ENCODE measurements at places on chromosomes 1 and 21. TPM values are rescaled to one million over a fixed set of nuclear protein-coding genes. Genes with fewer than 3 reads are reported as not detected.
A peak's percentile ranks its signal among the peaks of the same experiment; 100 is the strongest.

The TMCO4 gene
- 4.6 TPM for polyA plus RNA-seq

GRCh38 chr1:20194757-20195461 is 8.6 kb upstream of the PLA2G2C start:
- DNase-seq, result peak; percentile 53

The NCF2 gene
- polyA plus RNA-seq, result 4.9 TPM

- no peak for DNase-seq
Measured at GRCh38 chr1:60102267-60103061, 28.9 kb upstream of the C1orf87 start.

DNA sequence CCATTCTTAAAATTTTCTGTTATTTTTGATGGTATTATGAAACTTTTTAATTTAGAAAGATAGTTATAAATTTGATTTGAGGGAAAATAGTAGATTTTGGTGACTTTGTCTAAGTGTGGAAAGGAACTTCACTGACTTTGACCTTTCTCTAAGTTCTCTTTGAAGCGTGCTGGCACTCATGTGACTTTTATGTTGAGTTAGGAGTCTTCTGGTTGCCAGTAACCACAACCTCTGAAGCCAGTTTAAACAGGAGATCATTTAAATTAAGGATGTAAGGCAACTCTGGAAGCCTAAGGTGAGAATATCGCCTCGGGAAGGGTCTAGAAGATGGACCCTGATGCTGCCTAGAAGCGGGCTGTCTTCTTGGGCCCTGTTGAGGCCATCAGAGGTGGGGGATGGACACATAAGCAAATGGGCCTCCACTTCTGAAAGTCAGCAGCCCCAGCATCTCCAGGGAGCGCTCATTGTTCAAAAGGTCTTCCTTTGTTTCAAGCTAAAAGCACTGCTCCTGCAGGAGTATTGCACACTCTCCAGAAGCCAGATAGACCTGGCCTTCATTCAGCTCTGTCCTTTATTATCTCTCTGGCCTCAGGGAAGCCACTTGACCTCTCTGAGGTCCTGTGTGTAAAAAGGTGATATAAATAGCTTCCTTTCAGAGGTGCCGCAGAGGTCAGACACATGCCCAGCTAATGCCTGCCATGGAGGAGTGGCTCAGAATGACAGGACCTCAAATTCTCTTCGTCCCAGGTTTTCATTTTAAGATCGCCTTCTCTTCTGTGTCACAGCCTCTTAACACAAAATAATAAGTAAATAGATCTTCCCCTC is 5.1 kb upstream of the RCAN1 start:
- DNase-seq, result no peak

The TRIM58 gene
- not detected for polyA plus RNA-seq

The DMBX1 gene
- 1.7 TPM for polyA plus RNA-seq

DNA sequence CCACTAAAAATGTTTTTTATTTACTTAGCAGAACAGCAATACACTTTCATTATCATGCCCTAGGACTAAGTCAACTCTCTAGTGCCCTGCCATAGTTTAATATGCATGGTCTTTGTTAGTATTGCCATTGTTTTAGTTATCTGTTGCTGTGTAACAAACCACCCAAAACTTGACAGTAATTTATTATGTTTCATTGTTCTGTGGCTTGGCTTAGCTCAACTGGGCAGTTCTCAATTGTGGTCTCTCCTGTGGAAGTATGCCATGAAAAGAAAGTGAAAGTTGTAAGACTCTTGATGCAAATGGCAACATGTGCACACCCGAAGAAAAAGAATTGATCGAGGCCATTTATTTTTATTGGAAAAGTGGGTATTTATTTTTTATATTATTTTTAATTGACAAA is 206.3 kb upstream of the KCTD3 start:
- DNase-seq, result no peak

The NBPF14 gene
- polyA plus RNA-seq, result 6.2 TPM

- DNase-seq, result no peak
Measured at GRCh38 chr1:201890223-201890622, 1.5 kb downstream of the SHISA4 start.

- no peak for DNase-seq
Measured at GRCh38 chr1:1282998-1283397, 2.8 kb downstream of the SCNN1D start.

The KIF17 gene
- polyA plus RNA-seq, result 1.0 TPM

DNA sequence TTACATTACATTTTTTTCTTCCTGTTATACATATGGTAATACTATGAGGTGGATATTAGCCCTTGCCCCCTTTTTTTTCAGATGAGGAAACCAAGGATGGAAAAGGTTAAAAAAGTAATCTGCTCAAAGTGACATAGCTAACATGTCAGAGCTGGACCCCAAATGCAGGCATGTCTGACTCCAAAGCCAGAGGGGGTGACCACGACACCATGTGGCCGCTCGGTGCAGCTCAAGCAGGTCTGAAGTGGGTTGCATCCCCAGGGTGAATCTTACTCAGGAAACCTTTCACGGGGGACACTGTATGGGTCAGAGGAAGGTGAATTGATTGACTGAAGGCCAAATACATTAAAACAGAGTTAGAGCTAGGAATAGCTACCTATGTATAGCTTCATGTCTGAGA is 34.8 kb downstream of the CD34 start:
- no peak for DNase-seq

DNA sequence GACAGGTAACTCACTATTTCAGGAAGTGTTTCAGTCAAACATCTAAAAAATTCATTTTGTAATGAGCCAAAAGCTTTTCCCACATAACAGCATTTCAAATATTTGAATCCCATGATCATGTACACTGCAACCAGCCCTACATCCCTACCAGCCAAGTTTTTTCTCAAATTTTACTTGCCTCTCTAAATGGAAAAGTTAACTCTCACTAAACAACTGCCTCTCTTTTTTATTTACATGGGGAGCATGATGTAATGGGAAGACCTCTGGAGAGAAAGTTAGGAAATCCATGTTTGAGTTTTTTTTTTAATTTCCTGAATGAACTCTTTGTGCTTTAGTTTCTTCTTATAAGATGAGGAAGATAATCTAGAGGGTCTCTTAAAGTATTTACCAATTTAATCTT is 70.5 kb downstream of the TTLL7 start:
- DNase-seq, result no peak

DNA sequence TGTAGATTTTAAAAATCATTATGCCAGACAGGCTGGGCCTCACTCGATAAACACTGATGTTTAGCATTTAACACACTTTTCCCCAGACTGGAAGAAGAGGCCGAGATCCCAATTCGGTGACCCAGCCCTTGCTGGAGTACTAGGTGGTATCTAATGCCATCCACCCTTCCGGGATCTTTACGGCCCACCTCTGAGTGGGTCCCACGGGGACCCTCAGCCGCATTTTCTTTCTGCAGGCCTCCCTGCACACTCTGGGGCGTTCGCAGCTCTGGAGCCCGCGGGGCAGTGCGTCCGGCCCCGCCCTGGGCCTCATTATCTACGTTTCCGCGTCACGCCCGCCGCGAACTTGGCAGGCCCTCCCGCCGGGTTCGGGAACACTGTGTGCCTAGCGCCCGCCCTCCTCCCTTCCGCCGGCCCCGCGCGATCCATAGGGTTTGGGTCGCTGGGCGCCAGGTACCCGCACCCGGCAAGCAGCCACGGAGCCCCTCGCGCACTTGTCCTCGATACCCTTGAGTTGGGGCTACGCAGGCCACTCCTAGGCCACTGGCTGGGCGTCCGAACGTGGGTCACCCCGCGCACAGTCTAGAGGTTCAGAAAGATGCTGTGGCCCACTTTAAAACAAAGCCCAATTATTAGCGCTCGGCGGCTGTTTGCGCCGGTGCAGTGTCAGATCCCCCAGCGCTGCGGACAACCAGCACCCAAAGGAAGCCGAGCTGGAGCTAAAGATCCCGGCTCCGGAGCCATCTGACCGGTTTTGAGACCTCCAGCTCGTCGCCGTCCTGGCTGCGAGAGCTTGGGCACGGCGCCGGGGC is 950 bp upstream of the EVA1C start:
- no peak for DNase-seq

GRCh38 chr1:47205918-47206317 is 16.1 kb upstream of the PDZK1IP1 start:
- no peak for DNase-seq

DNA sequence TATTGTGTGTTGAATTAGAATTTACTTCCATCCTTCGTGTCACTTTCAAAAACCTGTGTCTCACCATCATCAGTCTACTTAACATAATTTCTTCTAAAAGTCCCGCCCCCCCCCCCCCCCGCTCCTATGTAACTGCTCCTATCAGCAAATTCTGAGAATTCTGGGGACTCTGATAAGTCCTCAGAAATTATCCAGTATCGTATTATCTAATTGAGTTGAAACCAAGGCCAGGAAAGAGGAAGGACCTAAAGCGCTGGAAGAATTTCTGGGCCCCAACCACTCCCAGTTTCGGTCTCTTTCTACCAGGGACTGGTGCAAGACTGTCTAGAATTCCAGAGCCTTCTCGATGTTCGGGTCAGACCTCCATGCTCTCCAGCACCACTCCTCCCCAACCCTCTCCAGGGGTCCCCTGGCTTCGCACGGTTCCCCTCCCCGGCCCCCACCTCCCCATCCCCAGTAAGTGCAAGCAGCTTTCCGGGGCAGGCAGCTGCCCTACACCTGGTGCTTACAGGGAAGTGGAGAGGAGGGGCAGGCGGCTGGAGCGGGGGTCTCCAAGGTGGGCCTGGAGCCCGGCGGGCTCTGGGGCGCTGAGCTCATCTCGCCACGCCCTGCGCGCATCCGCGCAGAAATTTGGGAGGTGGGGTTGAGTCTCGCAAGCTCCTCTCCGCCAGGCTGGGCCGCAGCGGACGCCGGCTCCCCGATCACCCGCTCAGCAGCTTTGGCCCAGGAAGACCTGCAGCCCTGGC is 16.0 kb upstream of the ZNF496 start:
- DNase-seq, result no peak

DNA sequence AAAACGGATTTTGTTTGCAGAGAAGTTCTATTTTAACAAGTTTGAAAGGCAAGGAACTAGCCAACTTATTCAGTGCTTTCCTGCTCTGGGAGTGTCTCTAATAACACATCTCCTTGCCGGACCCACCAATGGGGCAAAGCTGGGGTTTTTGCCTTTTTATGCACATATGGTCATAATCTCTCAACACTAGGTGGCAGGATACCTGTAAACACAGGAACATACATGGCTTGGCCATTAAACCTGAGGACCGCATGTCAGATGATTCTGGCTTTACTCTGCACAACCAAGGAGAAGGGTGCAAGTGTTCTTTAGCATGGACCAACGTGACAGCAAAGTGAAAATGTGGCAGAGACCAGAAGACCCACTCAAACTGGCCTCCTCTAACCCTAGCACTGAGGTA is 4.9 kb downstream of the TMEM9 start:
- DNase-seq, result peak; percentile 85

GRCh38 chr1:107870696-107871095 is 94.3 kb downstream of the VAV3 start:
- no peak for DNase-seq

- no peak for DNase-seq
Measured at GRCh38 chr21:42708107-42708506, 54.7 kb downstream of the PDE9A start.

- DNase-seq, result no peak
Measured at GRCh38 chr1:160352555-160352954, 9.4 kb downstream of the NCSTN start.

The SPAG17 gene
- polyA plus RNA-seq, result 0.13 TPM

DNA sequence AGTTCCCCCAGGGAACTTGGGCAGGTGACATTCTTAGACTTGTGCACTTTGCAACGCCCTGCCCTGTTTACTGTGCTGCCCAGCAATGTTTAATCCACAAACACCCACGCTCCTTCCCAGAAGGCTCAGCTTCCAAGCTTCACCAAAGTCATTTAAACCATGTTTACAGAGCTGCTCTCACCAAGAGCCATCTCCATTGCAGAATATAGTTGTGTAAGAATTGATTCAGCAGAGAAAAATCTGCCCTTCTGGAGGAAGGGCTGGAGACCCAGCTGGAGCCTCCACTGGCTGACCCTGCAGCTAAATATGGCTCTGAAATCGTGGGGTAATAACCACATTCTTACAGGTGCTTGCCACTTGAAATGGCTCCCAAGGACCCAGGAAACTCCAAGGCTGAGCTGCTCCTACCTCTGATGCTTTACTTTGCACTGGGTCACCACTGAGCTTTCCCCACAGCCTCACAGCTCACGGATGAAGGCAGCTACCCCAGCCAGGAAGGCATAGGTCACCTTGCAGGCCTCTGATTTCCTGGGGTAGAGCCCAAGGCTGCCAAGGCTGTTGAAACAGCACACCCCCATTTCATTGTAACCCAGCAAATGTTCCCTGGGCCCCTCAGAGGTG is 8.7 kb downstream of the CAPN2 start:
- peak; percentile 87 for DNase-seq

- DNase-seq, result no peak
Measured at GRCh38 chr1:37325509-37326437, 148.6 kb upstream of the ZC3H12A start.

- peak; percentile 66 for DNase-seq
Measured at GRCh38 chr1:109838838-109839240, 71.8 kb upstream of the CSF1 start.

The CSF3R gene
- polyA plus RNA-seq, result not detected

- no peak for DNase-seq
Measured at GRCh38 chr1:25205786-25206185, 26.5 kb downstream of the SYF2 start.

DNA sequence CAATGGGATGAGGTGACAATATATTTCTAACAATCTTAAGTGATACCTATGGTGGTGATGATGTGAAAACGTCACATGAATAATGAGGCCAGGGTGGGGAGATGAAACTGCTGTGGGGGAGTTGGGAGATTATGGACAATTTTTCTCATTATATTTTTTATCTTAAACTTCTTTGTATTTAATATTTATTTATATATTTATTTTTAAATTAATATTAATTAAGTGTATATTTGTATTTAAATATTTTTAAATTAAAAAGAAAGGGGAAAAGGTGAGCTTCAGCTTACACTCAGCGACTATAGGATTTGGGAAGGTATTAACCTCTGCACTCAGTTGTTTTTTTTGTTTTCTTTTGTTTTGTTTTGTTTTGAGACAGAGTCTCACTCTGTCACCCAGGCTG is 158.7 kb downstream of the PSMG1 start:
- no peak for DNase-seq

The FCGR3A gene
- not detected for polyA plus RNA-seq

The AK5 gene
- polyA plus RNA-seq, result 6.1 TPM

DNA sequence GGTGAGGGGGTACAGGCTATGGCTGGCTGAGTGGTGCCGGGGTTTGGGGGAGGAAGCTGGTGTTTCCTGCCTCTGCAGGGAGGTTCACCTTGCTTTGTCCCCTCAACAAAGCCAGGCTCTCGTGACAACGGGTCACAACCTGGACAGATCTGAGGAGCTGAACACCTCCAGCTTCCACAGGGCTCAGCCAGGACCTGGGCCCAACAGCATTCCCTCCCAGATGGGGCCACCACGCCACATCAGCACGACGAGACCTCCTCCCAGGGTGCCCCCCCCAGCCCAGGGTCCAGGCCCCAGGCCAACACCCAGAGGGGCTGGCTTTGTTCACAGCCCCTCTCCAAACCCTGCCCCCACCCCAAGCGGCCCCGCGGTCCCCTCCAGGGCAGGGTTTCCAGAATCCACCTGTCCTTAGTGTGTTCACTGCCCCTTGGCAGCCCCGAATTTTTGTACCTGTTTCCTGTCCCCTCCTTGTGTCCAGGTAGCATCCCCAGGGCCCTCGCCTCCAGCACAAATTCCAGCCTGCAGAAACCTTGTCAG is 34.7 kb downstream of the UBE2G2 start:
- no peak for DNase-seq

GRCh38 chr1:15620155-15620545 is 2.9 kb downstream of the DDI2 start:
- peak; percentile 20 for DNase-seq

The NR1I3 gene
- not detected for polyA plus RNA-seq

- no peak for DNase-seq
Measured at GRCh38 chr1:168243636-168244212, 17.9 kb downstream of the SFT2D2 start.

- DNase-seq, result no peak
Measured at GRCh38 chr1:170932236-170932635, 3.1 kb upstream of the MROH9 start.

The AKT3 gene
- polyA plus RNA-seq, result 18.4 TPM

Data from A549 (cell line).